ENCODE measurements at places on chromosomes 2 and 18.
A peak's percentile ranks its signal among the peaks of the same experiment; 100 is the strongest.

DNA sequence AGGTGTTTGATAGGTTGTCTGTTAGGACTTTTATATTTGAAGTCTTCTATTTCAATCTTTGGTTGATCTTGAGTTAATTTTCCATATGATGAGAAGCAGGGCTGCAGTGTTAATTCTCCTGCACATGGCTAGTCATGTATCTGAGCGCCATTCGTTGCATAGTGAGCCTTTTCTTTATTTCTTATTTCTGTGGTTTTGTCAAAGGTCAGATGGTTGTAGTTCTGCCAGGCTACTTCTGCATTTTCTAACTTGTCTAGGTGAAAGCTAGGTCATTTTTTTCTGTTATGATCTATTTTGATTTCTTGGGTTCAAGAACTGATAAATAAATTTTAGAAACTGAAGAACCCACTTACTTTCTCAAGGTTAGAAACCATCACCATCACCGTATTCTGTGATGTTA, 56.7 kb downstream of the CCDC74A start:
- DNase-seq, result no peak

DNA sequence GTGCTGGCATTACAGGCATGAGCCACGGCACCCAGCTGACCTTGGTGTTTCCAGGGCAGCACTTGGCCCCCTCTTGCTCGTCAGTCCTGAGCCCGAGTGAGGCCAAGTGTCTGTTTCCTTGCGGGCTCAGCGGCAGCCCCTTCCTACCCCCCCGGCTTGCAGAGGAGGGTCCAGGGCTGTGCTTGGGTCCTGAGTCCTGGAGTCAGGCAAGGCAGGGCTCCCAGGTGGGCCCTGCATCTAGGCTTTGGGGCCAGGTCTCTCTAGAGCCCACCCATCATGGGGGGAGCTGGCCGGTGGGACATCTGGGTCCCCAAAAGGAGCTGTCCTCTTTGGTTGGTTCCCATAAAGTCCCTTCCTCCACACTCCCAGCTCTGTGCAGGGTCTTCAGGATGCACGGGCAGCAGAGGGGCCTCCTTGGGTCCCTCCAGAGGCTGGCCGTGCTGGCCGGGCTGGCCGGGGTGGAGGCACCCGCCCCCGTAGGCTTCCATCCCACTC, 63.7 kb upstream of the HPCAL1 start:
- DNase-seq, result no peak

DNA sequence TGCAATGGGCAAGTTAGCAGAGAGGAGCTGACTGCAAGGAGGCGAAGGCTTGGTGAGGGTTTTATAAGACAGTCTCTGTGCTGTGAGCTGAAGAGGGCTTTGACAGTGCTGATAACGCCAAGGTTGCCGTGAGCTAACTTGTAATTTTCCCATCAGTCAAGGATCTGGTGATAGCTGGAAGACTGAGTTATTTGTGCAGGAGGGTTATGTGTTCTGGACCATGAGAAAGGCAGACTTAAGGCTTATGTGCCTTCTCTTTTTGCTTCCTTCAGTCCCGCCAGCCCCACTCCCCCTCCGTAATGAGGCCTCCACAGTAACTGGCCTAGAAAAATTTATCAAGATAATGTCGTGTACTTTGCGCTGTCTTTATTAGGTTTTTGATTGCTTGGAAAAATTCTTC, 94.6 kb downstream of the RTP5 start:
- no peak for DNase-seq

DNA sequence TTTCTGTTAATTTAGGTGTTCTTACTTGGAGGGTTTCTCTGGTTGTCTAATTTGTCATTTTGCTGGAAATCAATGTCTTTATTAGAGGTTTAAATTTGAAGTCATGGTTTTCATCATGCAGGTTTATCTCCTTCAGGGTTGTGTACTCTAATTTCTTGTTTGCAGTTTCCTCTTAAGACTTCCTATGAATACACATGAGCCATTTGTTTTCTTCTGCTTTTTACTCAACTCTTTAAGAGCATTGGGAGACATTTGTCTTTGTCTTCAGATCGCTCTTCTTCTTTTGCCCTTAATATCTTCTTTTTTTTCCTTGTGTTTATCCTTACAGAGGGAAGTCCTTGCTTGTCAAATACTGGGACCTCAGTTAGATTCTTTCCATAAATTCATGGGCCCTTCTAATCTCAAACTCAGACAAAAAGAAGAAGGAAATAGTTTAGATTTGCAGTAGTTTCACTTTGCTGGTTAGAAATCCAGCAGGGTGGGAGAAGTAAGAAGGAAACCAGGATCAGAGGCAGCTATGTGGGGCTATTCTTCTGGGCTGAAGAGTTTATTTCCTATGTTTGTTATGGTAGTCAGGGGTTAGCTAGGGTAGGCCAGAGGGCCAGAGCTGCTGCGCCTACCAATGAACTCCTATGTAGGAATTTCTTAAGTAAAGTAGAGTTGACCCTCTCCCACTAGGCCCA, 176.6 kb downstream of the DYSF start:
- no peak for DNase-seq

DNA sequence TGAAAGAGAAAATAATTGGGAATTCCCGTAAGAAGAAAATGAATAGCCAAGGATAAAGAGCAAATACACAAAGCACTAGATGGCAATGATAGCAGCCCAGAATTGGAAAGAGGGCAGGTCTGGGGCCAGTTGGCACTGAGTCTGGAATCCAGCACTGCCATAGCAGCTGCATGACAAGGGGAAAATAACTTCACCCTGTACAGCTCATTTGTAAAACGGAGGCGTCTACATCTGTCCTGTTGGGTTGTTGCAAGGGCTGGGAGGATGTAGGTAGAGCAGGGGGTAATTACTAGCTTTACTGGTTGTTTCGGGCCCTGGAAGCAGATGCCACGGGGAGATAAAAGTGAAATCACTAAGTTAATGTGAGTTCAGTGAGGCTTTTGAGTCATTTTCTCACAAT, 110.0 kb upstream of the RASGRP3 start:
- no peak for DNase-seq

DNA sequence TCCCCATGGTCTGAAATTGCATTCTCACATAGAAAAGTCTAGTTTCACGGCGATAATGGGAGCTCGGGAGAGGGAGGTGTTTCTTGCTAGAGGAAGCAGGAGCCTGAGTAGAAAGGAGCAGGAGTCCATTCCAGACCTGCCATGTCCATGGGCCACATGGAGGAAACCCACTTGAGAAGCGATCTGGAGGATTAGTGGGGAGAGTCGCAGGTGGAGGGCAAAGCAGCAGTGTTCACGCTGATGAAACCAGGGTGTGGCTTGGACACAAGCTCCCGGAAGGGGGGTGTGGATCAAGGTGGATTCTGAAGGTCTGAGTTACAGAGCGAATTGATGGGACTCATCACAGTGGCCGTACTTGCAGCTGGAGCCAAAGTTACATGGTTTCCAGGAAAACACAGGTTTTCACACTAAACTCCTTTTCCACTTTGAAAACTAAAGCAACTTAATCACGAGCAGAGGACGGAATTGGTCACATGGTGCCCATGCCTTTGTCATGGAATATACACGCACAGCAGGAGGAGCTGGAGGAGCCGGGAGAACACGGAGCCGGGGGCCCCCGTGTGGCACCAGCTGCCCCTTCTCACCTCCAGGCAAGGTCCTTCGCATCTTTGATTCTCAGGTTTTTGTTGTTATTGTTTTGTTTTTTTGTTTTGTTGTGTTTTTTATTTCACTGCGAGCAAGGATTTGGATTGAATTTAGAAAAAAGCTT, 255.1 kb upstream of the MYT1L start:
- DNase-seq, result no peak

- DNase-seq, result no peak
Observed at GRCh38 chr2:64474121-64474571, 20.2 kb downstream of the LGALSL start.

- DNase-seq, result no peak
Observed at GRCh38 chr2:175811971-175812370, 190.1 kb downstream of the LNPK start.

GRCh38 chr2:120631236-120631635, 104.4 kb upstream of the GLI2 start:
- no peak for DNase-seq

- no peak for DNase-seq
Observed at GRCh38 chr2:164474873-164475272, 146.4 kb downstream of the GRB14 start.

DNA sequence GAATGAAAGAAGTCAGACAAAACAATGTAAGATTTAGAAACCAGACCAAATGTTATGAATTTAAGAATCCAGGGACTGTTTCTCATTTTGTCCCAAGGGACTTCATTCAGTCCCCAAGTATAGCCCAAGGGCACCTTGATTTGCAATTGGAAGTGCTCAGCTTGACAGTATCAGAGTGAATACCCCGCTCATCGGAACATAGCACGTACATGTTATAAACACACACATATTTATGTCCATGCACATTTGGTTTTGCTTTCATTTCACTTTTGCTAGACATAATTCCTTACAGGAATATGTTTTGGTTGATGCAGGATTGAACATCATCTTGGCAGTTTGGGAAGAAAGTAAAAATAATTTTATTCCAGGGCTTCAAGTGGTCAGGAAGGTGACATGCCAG, 100.2 kb downstream of the PID1 start:
- DNase-seq, result no peak

DNA sequence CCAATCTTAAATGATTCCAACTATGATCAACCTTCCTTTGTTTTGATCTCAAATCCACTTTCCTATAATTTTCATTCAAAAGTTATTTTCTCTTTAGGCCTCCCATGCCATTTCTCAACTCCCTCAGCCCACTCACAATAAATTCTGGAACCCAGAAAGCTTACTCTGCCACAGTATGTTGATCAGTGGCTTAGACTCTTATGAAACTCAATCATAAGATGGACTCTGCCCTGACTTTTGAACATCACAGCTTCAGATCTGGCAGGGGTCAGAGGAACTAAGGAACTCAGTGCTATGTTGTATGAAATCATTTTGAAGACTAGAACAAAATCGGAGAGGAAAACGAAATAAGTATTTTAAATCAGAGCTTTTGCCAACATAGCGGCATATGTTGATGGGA, 59.8 kb upstream of the LGALSL start:
- no peak for DNase-seq

GRCh38 chr18:21598726-21599584, 1.5 kb downstream of the ESCO1 start:
- DNase-seq, result no peak

DNA sequence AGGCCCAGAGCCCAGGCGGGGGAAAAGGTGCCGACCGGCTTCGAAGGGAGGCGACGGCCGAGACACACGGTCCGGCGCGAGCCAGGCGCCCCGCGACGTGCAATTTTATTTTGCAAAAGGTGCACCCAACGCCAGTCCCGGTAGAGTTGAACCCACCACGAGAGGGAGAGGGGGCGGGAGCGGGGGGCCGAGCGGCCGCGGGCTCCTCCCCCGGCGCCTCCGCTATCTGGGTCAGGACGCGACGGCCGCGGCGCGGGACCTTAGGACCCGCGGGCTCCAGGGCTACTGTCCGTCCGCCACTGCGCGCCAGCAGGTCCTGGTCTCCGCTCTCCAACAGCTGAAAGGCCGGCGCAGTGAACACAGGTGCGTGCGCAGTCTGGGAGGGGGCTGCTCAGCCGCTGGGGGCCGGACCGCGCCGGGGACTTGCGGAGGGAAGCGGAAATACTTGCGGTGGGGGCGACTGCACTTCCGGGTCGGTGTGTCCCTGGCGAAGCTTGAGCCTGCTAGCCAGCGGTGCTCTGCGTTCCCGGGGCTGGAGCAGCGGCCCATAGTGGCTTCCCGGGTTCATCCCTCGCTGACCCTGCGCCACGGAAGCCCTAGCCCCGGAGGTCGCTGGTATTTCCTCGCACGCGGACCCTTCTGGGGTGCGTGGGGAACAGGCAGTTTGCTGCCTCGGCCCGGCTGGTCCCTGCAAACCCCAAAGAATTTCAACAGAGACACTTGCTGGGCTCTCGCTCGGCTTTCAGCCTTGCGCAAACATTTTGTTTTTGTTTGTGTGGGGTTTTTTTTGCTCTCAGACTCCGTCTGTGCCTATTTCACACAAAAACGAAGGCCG, at the start of gene RMDN2:
TSS of gene RMDN2 (plus strand) at position 225 of the 835 bp plus-strand sequence. CDS start 3,991 bp downstream, outside the sequence.
- DNase-seq, result peak; percentile 94

GRCh38 chr2:197011801-197012641, 85.5 kb upstream of the PGAP1 start:
- peak; percentile 56 for DNase-seq

- DNase-seq, result no peak
Observed at GRCh38 chr2:85871494-85872164, 17.2 kb downstream of the ST3GAL5 start.

- DNase-seq, result no peak
Observed at GRCh38 chr2:11337909-11338308, 6.5 kb downstream of the ROCK2 start.

DNA sequence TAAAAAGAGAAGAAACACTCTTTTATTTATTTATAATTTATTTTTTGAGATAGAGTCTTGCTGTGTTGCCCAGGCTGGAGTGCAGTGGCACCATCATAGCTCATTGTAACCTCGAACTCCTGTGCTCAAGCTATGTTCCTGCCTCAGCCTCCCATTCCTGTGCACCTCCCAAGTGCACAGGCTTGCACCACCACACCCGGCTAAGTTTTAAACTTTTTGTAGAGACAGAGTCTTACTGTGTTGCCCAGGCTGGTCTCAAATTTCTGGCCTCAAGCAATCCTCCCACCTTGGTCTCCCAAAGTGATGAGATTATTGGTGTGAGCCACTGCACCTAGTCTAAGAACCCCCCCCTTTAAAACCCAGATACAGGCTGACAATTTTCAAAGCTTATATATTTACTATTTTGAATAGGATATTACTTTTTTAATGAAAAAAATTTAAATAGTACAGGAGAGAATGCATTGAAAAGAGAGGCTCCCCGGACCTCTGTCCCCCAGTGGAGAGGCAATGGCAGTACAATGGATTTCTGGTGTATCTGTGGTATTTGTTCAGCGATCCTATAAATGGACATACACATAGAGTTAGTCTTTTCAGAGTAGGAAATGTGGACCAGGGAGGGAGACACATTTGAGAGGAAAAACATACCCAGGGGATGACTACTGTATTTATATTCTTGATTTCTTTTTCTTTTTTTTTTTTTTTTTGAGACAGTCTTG, 48.1 kb upstream of the CNOT11 start:
- no peak for DNase-seq

DNA sequence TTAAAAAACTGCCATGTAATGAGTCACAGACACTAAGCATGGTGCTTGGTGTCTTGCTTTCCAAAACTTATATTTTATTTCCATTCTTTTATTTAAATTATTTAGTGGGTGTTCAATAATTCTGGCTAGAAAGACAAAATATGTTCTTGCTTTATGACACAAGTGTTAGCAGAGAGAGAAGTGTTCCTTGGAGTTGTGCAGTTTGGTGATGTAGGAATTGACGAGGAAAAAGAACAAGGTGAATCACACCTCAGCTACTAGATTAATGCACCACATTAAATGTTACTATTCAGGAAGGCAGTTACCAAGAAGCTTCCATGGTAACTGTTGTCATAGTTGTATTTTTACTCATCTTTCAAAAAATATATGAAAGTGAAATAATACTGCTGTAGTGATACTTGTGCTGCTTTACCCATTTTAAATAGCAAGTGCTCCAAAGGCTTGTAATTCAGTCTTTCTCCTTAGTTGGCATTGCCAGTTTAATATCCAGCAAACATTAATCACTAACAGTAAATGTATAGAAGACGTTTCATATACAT, 28.3 kb downstream of the ADAM23 start:
- DNase-seq, result no peak

- DNase-seq, result no peak
Observed at GRCh38 chr2:160583146-160583535, 89.5 kb upstream of the RBMS1 start.

GRCh38 chr18:73952296-73952946, 195.2 kb downstream of the FBXO15 start:
- no peak for DNase-seq

- DNase-seq, result no peak
Observed at GRCh38 chr18:42620657-42621056, 494.8 kb downstream of the RIT2 start.
